ENCODE measurements at places on chromosomes 3 and 15.

DNA sequence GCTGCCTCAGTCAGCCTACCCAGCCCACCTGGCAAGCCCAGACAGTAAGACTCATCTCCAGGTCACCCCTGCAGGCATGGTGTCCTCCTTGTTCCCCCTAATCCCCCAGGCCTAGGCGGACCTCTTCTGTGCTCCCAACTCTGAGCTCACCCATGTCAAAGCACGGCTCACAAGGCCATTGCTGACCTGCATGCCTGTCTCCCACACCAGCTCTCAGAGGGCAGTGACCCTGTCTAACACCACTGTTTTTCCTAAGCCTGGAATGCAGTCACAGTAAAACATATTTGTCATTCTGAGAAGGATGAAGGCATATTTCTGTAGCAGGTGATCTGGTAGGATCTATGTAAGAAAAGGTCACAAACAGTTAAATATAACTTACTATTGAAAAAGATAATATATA, 110.3 kb upstream of the HACD2 start:
- no peak for DNase-seq

DNA sequence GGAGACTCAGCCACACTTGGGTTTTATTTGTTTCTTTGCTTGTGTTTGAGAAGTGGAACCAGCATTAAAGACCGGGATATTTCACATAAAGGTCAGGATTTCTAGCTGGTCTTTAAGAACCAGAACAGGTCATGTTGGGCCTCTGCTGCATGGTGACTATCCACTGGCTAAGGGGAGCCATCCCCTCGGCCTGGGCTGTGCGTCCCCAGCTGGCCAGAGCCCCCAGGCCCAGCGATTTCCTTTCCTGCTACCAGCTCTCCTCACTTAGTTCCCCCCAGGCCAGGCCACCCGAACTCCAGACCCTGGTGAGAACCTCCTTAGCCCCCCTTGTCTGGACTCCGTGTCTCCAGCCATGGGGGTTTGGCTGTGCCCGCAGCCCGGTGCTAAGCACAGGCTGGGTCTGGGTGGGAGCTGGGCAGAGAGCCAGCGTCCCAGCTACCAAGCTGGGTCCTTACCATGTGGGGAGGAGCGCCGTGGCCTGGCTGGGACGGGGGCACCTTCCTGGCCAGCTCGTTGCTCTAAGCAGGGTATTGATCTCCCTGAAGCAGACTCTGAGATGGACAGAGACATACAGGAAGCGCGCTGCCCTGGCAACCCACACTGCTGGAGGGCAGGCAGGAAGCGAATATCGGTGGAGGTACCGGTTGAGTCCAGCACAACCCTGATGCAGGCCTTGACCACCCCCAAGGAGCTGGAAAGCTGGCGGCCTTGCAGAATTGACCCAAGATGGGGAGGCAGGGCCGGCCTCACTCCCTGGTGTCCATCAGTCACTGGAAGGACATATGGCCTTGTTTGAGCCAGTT, 49.4 kb downstream of the KLF15 start:
- DNase-seq: no peak

DNA sequence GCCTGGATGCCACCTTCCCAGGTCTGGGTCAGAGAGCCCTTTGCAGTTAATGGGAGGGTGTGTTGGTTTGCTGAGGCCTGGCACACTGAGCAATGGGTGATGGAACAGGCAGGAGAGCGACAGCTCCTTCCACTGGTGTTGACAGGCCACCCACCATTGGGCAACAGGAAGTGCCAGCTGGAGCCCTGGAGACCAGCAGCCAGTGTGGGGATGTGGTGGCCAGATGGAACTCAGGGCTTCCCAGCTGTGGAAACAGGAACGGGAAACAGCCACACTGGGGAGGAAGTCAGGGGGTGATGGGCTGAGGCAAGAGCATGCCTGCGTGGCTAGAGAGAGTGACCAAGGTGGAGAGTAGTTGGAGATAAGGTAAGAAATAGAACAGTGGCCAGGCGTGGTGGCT, 9.3 kb downstream of the PSTPIP1 start:
- no peak for DNase-seq

DNA sequence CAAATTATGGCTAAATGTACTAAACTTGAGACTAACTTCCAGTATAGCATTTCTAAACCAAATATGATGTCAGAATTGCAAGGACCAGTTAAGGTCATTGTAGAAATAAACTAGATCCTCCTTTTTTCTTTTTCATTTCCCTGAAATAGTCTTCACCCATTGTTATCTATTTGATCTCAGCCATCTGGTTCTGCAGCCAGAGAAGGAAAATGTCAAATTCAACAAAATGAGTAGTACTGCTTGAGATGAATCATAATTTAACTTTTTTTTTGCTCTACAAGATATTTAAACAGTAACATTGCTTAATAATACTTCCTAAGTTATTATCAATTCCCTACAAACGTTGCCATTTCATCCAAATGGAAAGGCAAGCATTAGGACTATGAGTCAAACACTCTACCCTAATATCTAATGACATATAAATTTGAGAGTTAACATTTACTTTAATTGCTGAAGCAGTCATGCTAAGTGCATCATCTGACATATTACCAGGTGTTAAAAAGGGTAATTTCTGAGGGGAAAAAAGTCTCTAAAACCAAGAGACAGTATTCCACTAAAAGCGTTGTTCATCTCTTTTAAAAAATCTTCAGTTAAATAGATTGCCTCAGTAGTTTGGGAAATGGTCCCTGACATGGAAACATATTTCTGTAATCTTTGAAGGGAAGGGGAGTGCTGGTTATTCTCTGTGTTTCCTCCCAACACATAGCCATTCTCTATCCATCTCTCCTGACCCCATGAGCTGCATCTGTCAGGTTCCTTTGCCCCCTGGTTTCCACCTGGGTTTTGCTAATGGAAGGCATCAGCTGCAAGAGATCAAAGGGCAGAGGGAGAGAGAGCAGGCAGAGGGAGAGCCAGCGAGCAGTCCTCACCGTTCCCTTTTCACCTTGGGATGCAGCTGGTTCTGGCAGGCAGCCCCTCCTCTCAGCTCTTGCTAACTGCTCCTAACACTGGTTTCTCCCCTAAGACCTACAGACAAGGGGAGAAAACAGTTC, 138.5 kb downstream of the ARPP21 start:
- DNase-seq: no peak

GRCh38 chr15:55902981-55903380, 90.4 kb downstream of the NEDD4 start:
- DNase-seq: no peak

GRCh38 chr3:127678611-127679533, 6.1 kb downstream of the ABTB1 start:
- DNase-seq: no peak

- DNase-seq: no peak
These were observed 2.6 kb upstream of the FOXP1 start for GRCh38 chr3:71585887-71586809.

- no peak for DNase-seq
These were observed 393.6 kb downstream of the OTOL1 start for GRCh38 chr3:161890147-161890625.

DNA sequence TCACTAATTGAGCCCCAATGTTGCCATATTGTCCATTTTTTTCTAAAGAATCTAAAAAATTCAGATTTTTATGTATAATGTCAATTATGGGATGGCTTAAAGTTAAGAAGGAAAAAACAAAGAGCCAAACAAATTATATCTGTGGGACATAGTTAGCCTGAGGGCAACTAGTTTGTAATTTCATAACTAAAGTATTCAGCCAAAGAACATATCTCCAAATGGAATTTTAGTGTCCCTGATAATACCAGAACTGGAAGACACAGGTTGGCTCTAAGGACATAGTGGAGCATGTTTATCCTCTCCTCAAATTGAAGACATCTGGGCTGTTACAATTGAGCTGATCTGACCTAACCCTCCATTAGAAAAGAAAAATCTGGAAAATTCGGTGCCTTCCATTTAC, 144.2 kb downstream of the IL1RAP start:
- no peak for DNase-seq
